Mesothelial cell of epicardium (in vitro differentiated cells): ENCODE measurements at places on chromosomes 13 and 19. TPM values are rescaled to one million over a fixed set of nuclear protein-coding genes. Genes with fewer than 3 reads are reported as not detected.

- H3K4me3 ChIP-seq: peak overlapping the region; percentile 44
- no peaks in the 10 kb centered on the region for H3K27me3 ChIP-seq
- no peak overlapping the region for H3K27ac ChIP-seq
- peaks cover 13% of the 10 kb centered on the region for H3K4me1 ChIP-seq
These were observed 1.8 kb downstream of the HOOK2 start for GRCh38 chr19:12773571-12773970.

DNA sequence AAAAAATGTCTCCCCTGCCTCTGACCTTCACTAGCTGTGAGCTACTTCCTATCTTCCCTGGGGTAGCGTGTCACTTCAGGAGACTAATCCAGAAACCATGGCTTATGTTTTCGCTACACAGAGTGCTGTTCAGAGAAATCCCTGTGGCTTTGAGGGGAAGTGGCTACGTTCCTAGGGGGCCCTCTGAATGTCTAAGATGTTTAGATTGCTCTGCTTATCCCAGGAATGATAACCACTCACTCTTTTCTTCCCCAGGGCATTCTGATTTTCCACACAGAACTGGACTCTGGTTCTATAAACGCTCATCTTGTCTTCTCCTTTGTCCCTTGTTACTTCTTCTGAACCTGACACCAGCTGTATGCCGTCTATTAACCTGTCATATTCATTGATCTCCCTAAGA lies 572.5 kb downstream of the OLFM4 start:
- H3K27ac ChIP-seq: no peak overlapping the region
- H3K27me3 ChIP-seq: no peaks in the 10 kb centered on the region
- H3K4me1 ChIP-seq: peaks cover 1% of the 10 kb centered on the region

DNA sequence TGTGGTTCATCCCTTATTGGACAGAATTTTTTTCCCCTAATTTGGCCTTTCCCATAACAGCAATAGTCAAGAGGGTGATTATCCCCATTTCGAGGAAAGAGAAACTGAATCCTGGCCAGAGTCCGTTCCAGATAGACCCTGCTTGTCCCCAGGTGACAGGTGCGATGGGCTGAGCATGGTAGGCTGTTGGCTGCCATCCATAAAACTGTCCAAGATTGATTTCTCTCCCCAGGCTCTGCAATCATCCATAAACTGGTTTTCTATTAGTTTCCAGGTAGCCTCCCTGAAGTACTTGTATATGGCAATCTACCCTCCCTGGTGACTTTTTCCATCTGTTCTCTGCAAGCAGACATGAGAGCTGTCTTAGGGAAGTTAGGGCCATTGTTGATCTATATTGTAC lies 25.4 kb downstream of the SERP2 start:
- no peak overlapping the region for H3K4me3 ChIP-seq
- DNase-seq: no peak
- H3K36me3 ChIP-seq: no peaks in the 10 kb centered on the region

DNA sequence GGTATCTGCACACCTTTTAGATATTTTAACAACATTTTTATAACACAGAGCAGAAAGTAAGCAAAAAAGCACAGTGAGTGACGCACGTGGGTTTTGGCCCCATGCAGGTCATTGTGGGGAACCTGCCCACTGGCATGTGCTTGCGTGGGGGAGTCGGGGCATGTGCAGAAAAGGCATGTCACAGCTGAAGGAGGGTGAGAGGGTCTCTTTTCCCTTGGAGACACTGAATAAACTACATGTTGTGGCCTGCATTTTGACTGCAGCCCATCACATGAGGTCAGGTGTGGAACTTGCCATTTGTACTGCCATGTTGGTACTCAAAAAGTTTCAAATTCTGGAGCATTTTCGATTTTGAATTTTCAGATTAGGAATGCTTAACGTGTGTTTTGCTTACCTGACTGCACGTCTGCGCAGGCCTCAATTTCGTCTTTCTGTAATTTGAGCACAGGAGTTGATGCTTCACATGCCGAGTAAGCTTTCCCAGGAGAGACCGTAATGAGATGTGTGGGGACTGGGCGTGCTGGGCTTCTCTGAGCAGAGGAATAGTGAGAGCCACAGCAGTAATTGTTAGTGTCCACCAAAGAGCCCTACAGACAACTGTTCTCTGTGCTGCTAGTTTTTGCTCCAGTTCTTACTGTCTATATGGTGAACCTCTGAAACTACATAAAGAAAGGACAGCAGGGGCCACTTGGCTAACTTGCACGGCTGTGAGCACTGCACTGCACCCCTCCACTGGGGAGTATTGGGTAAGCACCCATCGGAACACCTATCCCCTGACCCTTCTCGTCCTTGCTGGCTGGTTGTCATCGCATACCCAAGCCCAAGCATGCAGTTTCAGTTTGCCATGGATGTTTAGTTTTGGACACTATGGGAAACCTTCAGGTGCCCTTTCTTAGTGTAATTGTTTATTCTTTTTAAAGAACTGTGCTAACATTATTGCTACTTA lies 72.9 kb upstream of the GPR183 start:
- H3K27me3 ChIP-seq: no peaks in the 10 kb centered on the region
- no peak overlapping the region for H3K27ac ChIP-seq
- DNase-seq: no peak
- no peak overlapping the region for H3K4me3 ChIP-seq
- peaks cover 21% of the 10 kb centered on the region for H3K36me3 ChIP-seq
- H3K4me1 ChIP-seq: no peaks in the 10 kb centered on the region

Gene STARD13
- total RNA-seq: 21.3 to 24.5 TPM (median 23.0 TPM) in 3 replicates

GRCh38 chr13:50697746-50698539 lies 145.5 kb downstream of the DLEU7 start:
- no peaks in the 10 kb centered on the region for H3K36me3 ChIP-seq
- no peak overlapping the region for H3K27ac ChIP-seq
- DNase-seq: no peak
- H3K27me3 ChIP-seq: no peaks in the 10 kb centered on the region
- peaks cover 47% of the 10 kb centered on the region for H3K4me1 ChIP-seq
- no peak overlapping the region for H3K4me3 ChIP-seq

Gene LILRA1
- not detected in 3 replicates for total RNA-seq

- peaks cover 7% of the 10 kb centered on the region for H3K4me1 ChIP-seq
- DNase-seq: no peak
- H3K27me3 ChIP-seq: peaks cover 82% of the 10 kb centered on the region
- H3K27ac ChIP-seq: no peak within 1 kb of the TSS
These were observed at the start of gene CD70 for GRCh38 chr19:6590827-6591319. Gene CD70 (minus strand): TSS chr19:6591150. CDS start chr19:6591002, 148 bp downstream.

Gene SSC5D
- total RNA-seq: 7.0 to 8.5 TPM (median 7.8 TPM) in 3 replicates

- no peak overlapping the region for H3K4me3 ChIP-seq
- H3K27ac ChIP-seq: no peak overlapping the region
- no peaks in the 10 kb centered on the region for H3K27me3 ChIP-seq
- peaks cover 4% of the 10 kb centered on the region for H3K36me3 ChIP-seq
These were observed 234.7 kb downstream of the RBM26 start for GRCh38 chr13:79171141-79172061.

Gene IGFL3
- not detected in 3 replicates for total RNA-seq

- no peaks in the 10 kb centered on the region for H3K36me3 ChIP-seq
- peak overlapping the region; percentile 50 for H3K4me3 ChIP-seq
- DNase-seq: no peak
- peaks cover 18% of the 10 kb centered on the region for H3K27me3 ChIP-seq
These were observed 314.8 kb downstream of the ZNF536 start for GRCh38 chr19:30686826-30687566.

Gene DHDH
- total RNA-seq: 2.3 to 3.5 TPM (median 3.2 TPM) in 3 replicates

- no peak overlapping the region for H3K27ac ChIP-seq
- no peaks in the 10 kb centered on the region for H3K27me3 ChIP-seq
- DNase-seq: no peak
- no peak overlapping the region for H3K4me3 ChIP-seq
- H3K4me1 ChIP-seq: peaks cover 8% of the 10 kb centered on the region
- no peaks in the 10 kb centered on the region for H3K36me3 ChIP-seq
These were observed 426.2 kb downstream of the PCDH9 start for GRCh38 chr13:66803808-66804456.

Gene ZNF382
- 21.1 to 22.2 TPM (median 21.2 TPM) in 3 replicates for total RNA-seq

- no peak for DNase-seq
- H3K36me3 ChIP-seq: no peaks in the 10 kb centered on the region
- no peak overlapping the region for H3K27ac ChIP-seq
These were observed 376.1 kb downstream of the DLEU7 start for GRCh38 chr13:50467156-50468110.

Gene KLK2
- not detected in 3 replicates for total RNA-seq

DNA sequence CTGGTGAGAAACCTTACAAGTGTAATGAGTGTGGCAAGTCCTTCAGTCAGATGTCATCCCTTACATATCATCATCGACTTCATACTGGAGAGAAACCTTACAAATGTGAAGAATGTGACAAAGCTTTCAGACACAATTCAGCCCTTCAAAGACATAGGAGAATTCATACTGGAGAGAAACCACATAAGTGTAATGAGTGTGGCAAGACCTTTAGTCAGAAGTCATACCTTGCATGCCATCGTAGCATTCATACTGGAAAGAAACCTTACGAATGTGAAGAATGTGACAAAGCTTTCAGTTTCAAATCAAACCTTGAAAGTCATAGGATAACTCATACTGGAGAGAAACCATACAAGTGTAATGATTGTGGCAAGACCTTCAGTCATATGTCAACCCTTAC lies 13.6 kb upstream of the ZNF765 start:
- no peaks in the 10 kb centered on the region for H3K27me3 ChIP-seq
- H3K27ac ChIP-seq: no peak overlapping the region
- no peak for DNase-seq
- H3K36me3 ChIP-seq: peaks cover 85% of the 10 kb centered on the region
- no peaks in the 10 kb centered on the region for H3K4me1 ChIP-seq

DNA sequence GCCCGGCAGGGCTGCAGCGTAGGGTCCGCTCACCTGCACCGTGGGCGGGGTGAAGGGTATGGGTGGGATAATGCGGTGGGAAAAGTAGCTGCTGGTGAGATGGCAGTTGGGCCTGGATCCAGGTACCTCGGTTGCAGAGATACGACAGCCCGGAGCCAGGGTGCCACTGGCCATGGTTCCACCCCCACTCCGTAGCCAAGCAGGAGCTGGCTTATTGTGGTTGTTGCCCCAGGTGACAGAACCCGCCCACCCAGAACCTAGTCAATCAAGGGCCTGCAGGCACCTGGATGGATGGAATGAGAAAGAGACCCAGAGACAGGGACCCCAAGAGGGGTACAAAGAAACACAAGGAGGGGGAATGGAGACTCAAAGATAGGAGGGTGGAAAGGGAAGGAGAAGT lies 3.5 kb upstream of the LHB start:
- H3K36me3 ChIP-seq: peaks cover 6% of the 10 kb centered on the region
- no peak overlapping the region for H3K27ac ChIP-seq
- peaks cover 6% of the 10 kb centered on the region for H3K4me1 ChIP-seq
- no peak overlapping the region for H3K4me3 ChIP-seq
- peaks cover 41% of the 10 kb centered on the region for H3K27me3 ChIP-seq
- DNase-seq: no peak

GRCh38 chr13:99980201-99980823 lies 1.3 kb upstream of the ZIC2 start:
- no peaks in the 10 kb centered on the region for H3K36me3 ChIP-seq
- H3K27me3 ChIP-seq: peaks cover 81% of the 10 kb centered on the region
- H3K27ac ChIP-seq: no peak overlapping the region
- no peak for DNase-seq
- no peak overlapping the region for H3K4me3 ChIP-seq
- peaks cover 4% of the 10 kb centered on the region for H3K4me1 ChIP-seq

Gene PSG2
- total RNA-seq: not detected in 3 replicates

DNA sequence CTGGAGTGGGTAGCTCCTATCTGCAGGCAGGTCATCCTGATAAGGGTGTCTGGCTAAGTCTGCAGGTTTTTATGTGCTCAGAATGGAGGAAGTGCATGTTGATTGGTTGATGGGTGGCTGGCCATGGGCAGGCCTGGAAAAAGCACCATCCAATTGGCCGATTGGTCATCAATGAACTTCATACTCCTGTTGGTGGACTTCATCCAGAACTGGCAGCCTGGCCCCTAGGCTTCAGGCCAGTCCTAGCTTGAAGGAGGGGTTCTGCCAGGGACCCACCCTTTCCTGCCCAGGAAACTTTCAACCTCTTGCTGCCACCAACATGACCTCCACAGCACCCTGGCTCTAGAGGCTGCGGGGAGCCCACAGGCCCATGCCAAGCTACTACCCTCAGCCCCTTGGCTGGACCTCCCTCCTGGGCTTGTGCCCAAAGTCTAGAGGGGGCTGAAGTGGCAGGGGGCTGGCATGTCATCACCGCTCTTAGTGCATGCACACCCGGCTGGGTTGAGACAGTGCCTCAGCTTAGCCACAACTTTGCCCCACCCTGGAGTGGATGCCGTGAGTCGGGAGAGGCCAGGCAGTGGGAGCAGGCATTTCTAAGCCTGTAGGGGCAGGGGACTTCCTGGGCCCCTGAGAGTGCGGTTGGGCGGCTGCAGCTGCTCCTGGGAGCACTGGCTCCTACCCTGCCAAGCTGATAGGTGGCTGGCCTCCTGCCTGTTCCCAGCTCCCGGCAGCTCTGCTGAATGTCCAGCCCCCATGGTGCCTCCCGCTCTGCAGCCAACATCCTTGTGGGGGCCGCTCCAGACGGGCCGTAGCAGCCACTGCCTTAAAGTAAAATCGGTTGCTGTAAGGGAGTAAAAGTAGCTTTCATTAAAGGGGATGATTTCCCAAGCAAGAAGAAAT lies 13.2 kb downstream of the DNAJC15 start:
- H3K27ac ChIP-seq: peak overlapping the region; percentile 65
- H3K4me1 ChIP-seq: peaks cover 52% of the 10 kb centered on the region
- H3K36me3 ChIP-seq: peaks cover 20% of the 10 kb centered on the region
- DNase-seq: no peak

DNA sequence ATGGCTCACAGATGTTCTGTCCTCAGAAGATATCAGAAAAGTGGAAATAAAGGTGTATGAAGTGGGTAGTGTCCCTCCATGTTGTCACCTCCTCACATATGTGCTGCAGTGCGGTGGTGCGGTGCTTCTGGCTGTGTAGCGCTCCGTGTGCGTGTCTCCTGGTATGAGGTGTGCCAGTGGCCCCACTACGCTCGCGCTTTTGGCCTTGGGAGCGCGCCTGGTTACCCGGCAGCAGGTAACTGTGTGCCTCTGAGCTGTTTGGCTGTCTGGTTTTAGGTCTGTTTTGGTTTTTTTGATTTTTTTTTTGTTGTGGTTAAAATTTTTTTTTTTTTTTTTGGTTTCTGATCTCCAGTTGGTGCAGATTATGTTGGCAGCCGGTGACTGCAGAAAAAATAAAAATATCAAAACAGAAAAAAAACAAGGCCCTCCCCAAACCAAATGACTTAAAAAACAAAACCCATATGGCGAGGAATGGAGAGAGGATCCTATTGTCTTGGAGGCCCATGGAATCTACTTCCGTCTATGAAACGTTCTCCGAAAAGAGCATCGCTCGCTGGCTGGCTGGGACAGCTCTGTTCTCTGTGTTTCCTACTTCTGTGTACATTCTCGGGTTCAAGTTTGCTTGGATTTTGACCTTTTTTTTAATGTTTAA lies 7.9 kb downstream of the HNRNPL start:
- peaks cover 58% of the 10 kb centered on the region for H3K36me3 ChIP-seq
- peak overlapping the region; percentile 56 for H3K27ac ChIP-seq
- H3K27me3 ChIP-seq: no peaks in the 10 kb centered on the region
- no peak for DNase-seq

DNA sequence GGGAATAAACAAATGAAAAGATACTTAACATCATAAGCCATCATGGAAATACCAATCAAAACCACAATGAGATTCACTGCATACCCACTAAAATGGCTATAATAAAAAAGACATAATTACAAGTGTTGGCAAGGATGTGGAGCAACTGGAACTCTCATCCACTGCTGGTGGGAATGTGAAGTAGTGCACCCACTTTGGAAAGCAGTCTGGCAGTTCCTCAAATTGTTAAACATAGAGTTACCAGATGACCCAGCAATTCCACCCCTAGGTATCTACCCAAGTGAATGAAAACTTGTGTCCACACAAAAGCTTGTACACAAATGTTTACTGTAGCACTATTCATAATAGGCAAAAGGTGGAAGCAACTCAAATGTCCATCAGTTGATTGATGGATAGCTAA lies 46.9 kb downstream of the FLT1 start:
- H3K36me3 ChIP-seq: peaks cover 5% of the 10 kb centered on the region
- H3K4me3 ChIP-seq: no peak overlapping the region
- H3K4me1 ChIP-seq: peaks cover 28% of the 10 kb centered on the region
- no peaks in the 10 kb centered on the region for H3K27me3 ChIP-seq
